ENCODE measurements at places on chromosomes 11 and 22.
A peak's percentile ranks its signal among the peaks of the same experiment; 100 is the strongest.

DNA sequence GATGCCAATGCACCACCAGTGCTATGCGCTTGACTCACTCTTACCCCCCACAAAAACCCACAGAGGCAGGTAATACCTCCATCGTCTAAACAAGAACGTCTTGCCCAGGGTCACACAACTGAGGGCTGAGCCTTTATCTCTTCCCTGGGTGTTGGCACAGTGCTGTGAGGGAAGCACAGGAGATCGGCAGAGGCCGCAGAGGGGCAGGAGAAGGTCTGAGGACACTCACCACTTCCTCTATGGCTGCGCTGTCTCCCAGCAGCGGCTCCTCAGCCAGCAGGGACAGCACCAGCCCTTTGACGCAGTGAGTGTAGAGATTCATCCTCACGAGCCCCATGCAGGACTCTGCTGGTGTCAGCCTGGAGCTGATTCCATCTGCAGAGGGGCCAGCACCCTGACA is 19.9 kb downstream of the HPS4 start:
- DNase-seq = no peak

GRCh38 chr22:20291249-20291586 is 23.1 kb upstream of the RTN4R start:
- no peak for DNase-seq

- DNase-seq = no peak
These were observed 847.2 kb downstream of the TBC1D22A start for GRCh38 chr22:47609653-47610052.

GRCh38 chr22:41482319-41482935 is 13.5 kb downstream of the ACO2 start:
- DNase-seq = no peak

DNA sequence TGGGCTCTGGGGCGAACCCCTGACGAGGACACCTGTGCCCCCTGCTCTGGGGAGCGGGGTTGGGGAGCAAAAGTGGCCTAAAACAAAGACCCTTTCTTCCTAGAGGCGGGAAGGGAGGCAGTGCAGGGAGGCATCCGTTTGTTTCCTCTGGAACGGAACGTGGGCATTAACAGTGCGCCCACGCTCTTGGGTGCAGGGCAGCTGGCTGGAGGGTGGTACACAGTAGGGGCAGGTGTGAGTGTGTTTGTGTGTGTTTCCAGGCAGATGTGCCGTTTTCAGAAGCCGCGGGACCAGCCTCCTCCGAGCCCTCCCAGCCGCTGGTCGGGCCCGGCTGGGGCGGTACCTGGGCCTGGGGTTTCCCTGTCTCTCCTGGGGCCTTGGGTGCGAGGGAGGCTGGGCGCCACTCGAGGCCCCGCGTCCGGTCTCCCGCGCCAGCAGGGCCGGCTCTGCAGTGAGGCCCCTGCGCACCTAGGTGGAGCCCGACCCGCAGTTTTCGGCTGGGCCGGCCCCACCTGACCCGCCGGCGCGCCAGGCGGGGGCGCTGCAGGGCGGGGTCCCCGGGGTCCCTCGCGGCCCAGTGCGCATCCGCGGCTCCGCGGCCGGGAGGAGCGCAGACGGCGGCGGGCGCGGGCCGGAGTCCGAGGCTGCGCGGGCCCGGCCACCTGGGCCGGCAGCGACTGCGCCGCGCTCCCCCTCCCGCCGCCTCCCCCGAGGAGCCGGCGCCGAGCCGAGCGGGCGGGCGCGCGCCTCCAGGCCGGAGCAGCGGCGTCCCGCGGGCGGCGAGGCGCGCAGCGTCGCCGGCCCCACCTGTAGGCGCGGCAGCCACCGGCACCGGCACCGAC is 1252.7 kb downstream of the BRD1 start:
- DNase-seq = peak; percentile 78

- no peak for DNase-seq
These were observed 11.5 kb upstream of the NEAT1 start for GRCh38 chr11:65410936-65411680.

- DNase-seq = no peak
These were observed 5.7 kb downstream of the PATE2 start for GRCh38 chr11:125772834-125773505.

DNA sequence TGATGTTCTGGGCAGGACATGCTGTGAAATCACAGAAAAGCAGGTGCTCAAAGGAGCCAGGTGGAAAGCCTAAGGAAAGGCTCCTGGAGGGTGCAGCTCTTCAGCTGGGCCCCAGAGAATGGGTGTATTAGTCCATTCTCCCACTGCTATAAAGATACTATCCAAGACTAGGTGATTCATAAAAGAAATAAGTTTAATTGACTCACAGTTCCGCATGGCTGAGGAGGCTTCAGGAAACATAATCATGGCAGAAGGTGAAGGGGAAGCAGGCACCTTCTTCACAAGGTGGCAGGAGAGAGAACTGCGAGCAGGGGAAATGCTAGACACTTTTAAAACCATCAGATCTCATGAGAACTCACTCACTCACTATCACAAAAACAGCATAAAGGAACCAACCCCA is 43.1 kb upstream of the DEUP1 start:
- no peak for DNase-seq

GRCh38 chr11:4068962-4069361 is 25.6 kb upstream of the RRM1 start:
- DNase-seq = no peak

DNA sequence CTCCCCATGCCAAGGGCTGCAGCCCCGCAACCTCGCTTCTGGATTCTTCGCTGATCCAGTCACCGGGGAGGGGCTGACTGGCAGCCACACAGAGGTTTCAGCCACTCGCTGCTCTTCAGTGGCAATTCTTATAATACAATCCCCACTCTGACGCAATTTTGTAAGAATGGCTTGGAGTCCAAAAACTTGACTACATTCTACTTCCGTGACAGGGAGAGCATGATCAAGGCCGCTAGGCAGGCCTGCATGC is 14.9 kb downstream of the PPM1F start:
- DNase-seq = no peak

DNA sequence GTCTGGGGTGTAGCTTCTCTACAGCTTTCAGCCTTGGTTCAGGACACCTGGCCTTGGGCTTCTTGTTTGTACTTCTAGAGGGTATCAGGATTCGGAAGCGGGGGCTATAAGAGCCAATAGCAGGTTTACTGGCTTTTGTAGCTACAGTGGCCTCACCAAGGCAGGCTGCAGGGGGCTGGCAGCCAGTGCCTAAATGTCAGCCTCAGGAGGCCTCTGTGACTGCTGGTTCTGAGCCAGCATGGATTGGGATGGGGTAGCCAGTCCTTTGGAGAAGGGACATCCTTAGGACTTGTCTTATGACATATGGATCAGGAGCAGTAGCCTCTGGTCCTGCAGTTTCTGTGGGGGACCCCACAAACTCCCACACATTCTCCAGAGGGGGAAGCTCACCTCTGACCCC is 29.9 kb downstream of the EIF3F start:
- DNase-seq = no peak

DNA sequence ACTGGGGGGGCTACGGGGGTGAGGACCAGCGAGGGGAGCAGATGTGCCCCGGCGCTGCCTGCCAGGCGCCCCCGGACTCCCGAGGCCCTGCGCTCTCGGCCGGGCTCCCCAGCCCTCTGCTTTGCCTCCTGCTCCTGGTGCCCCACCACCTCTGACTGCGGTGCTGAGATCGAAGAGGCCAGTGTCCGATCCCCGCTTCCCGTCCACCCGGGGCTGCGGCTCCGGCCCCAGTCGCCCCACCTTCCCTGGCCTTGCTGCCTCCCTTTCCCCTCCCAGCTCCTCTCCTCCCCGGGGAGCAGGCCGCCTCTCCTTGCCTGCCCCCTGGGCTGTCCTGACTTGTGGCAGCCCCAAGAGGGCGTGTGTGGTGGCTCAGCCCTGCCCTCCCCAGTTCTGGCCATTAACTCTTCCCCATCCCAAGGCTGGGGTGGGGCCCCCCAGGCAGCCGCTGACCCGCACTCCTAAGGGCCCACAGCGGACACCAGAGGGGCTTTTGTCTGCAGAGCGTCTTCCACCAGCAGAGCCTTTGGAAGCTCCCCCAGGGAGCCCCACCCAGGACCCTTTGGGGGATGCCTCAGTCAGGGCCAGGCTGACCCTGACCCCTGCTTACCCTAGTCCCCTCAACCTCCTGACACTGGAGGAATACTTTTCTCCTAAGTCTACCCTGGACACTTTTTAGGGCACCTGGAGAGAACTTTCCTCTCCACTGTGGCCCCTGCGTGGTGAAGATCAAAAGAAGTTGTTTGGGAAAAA is 16.6 kb downstream of the RTN4RL2 start:
- peak; percentile 50 for DNase-seq

DNA sequence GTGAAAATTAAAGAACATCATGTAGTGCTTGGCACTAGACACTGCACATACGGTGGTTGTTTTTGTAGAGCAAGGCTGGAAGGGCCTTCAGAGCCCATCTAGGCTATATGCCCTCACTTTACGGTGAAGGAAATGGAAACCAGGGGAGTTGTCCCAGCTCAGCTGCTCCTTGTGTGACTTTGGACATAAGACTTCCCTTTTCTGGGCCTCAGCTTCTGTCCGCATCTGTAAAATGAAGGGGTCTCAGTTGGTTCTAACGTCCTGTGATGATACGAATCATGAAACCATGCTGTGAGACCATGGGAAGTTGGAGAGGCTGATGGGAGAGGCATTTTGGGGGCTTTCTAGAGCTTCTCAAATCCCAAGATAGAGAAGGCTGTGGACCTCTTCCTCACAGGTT is 4.7 kb downstream of the KCNE3 start:
- no peak for DNase-seq

- DNase-seq = no peak
These were observed 477.6 kb downstream of the SOX6 start for GRCh38 chr11:15878756-15879155.

GRCh38 chr22:50174382-50175190 is 4.1 kb downstream of the PANX2 start:
- DNase-seq = no peak

DNA sequence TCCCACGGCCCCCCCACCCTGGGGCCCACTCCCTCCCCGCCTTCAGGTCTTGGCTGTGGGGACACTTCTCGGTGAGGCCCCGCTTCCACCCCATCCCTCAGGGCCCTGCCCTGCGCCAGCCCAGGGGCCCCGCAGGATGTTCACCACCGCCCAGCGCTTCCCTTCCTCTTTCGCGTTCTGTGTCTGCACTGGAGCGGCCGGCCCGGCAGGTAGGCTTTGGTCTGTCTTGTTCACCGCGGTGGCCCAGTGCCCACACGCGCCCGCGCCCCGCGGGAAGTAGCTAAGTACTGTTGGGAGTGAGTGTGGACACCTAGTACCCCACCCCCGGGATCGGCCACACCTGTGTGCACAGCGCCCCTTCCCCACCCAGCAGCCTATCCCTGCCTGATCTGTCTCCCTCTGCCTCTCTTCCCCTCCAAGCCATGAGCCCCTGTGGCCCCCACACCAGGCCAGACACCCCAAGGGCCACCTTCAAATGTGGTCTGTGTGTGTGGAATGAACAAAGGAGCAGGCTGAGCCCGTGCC is 85.4 kb downstream of the WNT7B start:
- no peak for DNase-seq

- peak; percentile 38 for DNase-seq
These were observed 592 bp downstream of the EEF1G start for GRCh38 chr11:62573006-62573591.

- DNase-seq = no peak
These were observed 18.9 kb upstream of the PISD start for GRCh38 chr22:31680861-31681341.

DNA sequence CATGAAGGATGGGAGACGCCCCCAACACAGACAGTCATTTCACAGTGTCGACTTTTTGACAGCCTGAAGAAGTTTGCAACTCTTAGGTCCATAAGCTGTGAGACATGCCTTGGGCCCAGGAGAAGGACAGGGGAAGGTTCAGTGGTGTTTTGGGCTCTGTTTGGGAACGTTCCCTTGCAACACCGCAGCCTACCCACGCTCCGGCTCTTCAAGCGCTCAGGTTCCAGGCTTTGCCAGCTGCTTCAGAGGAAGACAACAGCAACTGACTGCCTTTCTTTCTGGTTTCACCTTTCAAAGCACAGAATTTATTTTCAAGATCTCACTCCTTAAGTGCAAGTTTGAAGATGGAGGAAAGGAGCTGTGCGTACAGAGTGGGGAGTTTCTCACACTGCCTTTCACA is 575.8 kb upstream of the B3GAT1 start:
- DNase-seq = no peak

- DNase-seq = peak; percentile 26
These were observed 30.7 kb downstream of the SPATA19 start for GRCh38 chr11:133814588-133815100.

DNA sequence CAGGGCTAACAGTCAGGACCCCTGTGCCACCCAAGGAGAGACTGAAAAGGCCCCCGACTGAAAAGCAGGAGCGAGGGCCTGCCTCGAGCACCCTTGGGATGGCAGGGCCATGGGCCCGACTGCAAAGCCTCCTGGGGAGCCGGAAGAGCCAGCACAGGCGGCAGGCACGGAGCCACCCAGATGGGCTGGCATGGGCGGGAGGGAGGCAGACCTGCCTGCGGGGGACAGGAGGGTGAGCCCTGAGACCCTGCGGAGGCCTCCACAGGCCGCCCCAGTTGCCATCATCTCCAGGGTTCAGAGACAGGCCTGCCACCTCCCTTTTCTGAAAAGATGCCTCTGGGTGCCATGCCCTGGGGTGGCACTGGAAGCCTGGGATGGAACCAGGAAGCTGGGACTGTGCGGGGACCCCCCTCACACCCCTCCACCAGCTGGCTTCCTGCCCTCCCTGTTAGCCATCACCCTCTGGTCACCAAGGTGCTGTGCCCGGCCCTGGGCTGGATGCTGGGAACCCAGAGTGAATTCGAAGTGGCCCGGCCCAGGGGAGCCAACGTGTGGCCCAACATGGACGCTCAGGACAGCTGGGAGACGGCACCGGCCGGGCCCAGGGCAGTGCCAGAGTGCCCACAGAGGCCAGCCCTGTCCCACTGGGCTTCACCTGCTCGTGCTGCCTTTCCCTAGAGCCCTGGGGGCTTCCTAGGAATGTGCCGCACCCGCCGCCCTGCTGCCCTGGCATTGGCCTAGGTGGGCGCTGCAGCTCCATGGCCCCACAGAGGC is 13.8 kb downstream of the TSPAN32 start:
- DNase-seq = no peak

DNA sequence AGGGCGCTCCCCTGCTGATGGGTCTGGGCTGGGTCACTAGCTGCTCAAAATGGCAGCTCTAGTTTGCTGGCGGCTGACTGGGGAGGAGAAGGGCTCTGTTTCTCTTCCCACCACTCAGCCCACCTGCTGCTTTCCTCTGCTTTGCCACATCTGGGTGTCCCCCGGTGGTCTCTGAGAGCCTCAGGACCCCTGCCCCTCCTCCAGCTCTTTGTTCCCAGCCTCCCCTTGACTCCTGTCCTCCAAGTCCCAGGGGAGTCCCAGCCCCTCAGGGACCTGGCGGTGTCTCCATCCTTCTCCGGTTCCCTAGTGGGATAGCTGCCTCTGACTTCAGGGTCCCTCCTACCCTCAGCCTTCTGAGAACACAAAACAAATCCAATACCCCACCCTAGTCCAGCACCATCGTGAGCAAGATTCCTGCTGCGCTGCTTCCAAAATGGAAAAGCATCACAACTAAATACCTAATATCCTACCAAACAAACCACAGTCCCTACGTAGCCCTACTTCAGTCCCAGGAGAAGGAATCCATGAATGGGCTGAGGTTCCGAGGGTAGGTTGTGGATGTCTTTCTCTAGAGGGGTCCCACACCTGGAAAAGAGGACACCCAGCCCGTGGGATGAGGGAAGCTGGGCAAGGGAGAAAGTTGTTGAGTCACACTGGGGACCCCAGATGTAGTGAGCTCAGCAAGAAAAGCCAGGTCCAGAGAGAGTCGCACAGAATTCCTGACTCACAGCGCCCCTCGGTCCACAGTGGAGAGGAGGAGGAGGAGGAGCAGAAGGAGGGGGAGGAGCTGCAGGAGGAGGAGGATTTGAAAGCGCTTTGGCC is 45.0 kb upstream of the NNMT start:
- peak; percentile 28 for DNase-seq

GRCh38 chr11:113604186-113604585 is 101.9 kb downstream of the TMPRSS5 start:
- DNase-seq = no peak

GRCh38 chr11:76206327-76207081 is at the start of gene WNT11:
Gene WNT11, minus strand, starts transcription at chr11:76206502. Its CDS starts 95 bp downstream, at chr11:76206407.
- peak; percentile 69 for DNase-seq
